Hepatic stellate cell (primary cell): ENCODE measurements at places on chromosomes 11 and 22.

GRCh38 chr11:66190786-66191185, 77.7 kb upstream of the RAB1B start:
- no peak for DNase-seq

- DNase-seq: peak; percentile 37
Measured at GRCh38 chr11:15157181-15157580, 42.5 kb downstream of the INSC start.

GRCh38 chr11:8765294-8765693, 82.7 kb downstream of the RPL27A start:
- peak; percentile 44 for DNase-seq

DNA sequence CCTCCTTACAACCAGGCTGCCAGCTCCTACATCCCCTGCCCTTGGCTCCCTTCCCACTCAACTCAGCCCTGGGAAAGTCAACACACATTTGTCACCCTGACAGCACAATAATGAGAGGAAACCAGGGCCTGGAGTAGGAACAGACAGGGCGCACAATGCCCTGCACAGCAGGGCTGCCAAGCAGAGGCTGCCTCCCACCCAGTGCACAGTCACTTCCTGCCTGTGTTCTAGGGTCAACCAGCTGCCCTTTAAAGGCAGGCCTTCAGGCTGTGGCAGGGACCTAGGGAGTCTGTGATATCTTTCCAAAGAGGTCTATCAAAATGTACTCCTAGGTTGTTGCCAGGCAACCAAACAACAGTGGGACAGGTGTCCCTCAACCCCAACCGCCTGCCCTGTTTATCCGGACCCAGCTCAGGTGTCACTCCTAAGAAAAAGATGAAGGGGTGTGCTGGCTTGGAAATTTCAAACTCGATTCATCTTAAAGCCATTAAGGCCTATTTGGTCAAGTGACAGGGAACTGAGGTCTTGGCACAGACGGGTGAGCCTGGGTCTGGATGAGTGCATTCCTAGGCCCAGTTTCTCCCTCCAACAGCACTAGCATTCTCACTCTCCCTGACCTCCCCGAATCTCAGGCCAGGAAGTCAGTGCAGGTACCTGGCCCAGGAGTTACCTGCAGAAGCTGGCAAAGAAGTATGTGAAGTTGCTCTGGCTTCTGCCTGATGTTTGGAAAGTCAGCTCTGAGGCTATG, 110.3 kb upstream of the PITPNB start:
- peak; percentile 52 for DNase-seq

GRCh38 chr11:12778240-12778905, 104.2 kb downstream of the TEAD1 start:
- no peak for DNase-seq

- no peak for DNase-seq
Measured at GRCh38 chr22:47000888-47001287, 238.4 kb downstream of the TBC1D22A start.

DNA sequence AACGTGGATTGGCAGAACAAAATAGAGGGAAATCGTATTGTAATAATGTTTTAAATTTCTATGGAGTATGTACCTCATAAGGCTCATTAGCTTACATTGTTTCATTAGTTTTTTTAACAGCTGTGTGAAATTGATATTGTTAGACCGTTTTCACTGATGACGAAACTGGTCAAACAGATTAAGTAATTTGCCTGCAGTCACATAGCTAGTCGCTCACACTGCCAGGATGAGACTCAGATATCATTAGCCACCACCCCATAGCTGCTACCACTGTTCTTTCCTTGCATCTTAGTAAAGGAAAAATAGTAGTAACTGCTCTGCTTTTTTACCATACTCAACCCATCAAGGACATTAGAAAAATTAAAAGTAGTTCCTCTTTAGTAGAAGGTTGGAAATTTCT, 64.0 kb downstream of the DKK3 start:
- DNase-seq: no peak

GRCh38 chr22:38944653-38945052, 12.8 kb upstream of the APOBEC3A start:
- no peak for DNase-seq

GRCh38 chr11:30245621-30246020, 14.8 kb downstream of the FSHB start:
- DNase-seq: no peak

DNA sequence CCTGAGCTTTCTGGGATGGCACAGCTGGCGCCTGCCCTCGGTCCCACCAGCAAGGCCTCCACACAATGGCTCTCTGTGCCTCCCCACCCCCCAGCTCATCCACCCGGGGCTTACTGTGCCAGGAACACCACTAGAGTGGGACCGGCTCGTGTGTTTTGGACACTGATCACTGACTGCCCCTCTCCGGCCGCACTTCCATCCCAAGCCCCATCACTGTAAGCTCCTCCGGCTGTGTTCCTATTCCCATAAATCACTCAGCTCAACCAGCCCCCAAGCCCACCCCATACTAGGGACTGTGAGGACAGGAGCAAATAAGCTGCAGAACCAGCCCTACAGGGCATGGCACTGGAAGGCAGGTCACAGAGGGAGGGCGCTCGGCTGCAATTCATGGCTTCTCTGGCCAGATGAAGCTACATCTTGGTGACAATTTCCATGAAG, 7.3 kb downstream of the APBB1 start:
- no peak for DNase-seq

- no peak for DNase-seq
Measured at GRCh38 chr11:2769409-2770095, 69.8 kb upstream of the KCNQ1OT1 start.

DNA sequence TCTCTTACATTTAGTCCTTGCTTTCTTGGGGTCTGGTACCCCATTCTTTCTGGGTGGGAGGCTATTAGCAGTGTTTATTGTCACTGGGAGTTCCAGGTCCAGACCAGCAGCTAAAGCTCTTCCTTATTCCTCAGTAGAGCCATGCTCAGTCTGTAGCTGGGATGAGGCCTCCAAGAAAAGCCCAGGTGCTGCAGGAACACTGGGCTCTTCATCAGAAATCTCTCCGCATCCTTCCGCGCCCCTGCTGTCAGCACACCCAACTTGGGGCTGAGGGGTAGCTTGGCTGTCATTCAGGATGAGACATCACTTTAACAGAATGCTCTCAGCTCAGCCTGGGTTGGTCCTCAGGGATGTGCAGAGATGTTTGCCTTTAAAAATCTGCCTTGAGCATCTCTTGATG, 97.5 kb downstream of the GRAMD1B start:
- no peak for DNase-seq

GRCh38 chr11:112523951-112524350, 263.3 kb upstream of the PLET1 start:
- DNase-seq: no peak

DNA sequence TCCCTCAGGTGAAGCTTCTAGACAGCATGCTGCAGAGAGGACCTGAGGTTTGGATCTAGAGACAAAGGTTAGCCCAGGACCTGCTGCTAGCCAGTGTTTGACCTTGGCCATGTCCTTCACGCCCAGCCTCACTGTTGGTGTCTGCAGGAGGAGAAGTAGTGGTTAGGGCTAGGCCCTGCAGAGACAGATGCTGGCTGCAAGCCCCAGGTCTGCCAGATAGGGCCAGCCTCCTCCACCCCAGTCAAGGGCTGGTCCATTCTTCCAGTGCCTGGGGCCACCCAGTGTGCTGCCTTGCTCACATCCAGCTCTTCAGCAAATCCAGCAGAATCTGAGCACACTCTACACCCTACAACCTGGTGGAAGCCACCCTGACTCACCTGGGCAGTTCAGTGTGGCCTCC, 21.5 kb upstream of the MIEF1 start:
- DNase-seq: no peak

- no peak for DNase-seq
Measured at GRCh38 chr11:94997437-94997836, 23.9 kb downstream of the KDM4D start.

DNA sequence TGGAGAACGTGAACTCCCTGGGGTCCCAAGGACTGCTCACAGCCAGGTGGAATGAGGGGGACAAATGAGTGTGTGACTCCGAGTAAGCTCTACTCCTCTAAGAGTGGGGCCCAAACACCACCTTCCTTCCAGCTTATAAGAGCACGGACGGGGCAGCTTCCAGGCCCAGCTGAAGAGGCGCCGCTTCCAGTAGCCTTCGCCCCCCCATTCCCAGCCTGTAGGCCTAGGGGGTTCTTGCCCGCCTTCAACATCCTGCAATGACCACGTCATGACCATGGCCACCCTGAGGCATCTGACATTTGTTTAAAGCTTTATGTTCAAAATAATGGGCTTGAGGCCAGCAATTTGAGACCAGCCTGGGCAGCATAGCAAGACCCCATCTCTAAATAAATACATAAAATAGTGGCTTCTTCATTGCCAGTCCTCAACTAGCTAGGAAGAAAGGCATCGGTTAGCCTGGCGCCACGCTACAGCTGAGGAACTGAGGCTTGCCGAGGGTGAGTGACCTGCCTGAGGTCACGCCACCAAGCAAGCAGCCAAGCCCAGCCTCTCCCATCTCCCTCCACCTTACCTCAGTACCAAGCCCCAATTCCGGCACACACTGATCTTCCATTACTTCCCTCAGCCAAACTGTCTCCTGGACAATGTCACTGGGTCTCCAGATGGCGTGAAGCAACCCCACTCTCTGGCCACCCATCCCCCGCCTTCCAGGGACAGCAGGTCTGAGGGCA, 7.8 kb upstream of the TNFRSF13C start:
- no peak for DNase-seq

- no peak for DNase-seq
Measured at GRCh38 chr11:70621241-70621640, 222.9 kb downstream of the CTTN start.

DNA sequence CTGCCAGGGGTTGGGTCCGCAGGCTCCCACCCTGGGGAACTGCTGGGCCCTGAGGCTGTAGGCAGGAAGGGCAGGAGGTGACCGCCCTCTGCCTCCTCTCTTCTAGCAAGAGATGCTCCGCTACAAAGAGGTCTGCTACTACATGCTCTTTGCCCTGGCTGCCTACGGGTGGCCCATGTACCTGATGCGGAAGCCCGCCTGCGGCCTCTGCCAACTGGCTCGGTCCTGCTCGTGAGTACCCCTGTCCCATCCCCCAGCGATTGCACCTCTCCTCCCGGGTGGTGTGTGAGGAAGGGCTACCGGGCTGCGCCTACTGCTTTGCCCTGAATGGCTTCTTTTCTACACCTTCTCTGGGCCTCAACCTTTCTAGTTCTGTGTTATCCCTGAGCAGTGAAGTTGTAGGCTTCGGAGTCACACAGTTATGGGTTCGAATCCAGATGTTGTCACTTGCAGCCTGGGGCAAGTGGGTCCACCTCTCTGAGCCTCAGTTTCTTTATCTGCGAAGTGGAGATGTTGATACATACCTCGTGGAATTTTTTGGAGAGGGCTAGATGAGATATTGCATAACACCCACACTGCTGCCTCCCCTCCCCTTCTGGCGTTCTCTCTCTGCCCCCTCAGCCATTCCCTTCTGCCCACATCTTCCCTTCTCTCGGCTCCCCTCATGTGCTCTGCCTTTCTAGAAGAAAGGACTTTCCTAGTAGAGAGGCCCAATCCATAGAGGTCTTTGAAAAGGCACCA, 21.1 kb upstream of the MYRF start:
- DNase-seq: no peak

DNA sequence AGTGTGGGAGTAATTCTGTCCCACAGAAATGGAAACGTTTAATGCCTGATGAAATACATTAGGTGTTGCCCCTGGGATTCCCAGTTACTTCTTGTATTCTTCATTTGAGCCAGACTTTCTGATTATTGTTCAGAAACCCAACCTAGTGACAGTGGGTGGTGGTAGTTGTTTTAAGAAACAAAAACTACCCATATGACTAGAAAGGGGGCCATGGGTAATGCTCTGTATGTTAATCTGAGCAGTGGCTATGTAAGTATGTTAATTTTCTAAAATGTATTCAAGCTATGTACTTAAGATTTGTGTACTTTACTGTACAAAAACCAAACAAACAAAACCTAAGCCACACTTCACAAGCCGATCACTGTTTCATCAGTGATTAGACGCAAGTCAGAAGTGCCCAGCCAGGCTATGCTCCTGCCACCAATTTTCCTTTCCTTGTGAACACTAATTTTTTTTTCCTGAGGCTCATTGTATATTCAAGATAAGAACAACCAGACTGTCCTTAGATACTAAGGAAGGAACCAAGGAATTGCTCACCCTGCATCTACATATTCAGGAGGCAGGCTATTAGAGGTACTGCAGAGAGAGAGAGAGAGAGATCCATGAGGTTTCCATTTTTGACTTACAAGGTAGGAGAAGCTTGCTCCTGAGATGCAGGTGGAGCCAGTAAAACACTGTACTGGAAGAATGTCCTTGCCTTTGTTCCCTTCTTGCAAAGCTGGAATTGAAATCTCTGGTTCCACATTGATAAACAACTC, 122.7 kb downstream of the DBX1 start:
- DNase-seq: no peak

GRCh38 chr22:37118083-37118482, 8.6 kb upstream of the TMPRSS6 start:
- no peak for DNase-seq

- no peak for DNase-seq
Measured at GRCh38 chr11:20762980-20763379, 93.6 kb downstream of the NELL1 start.

DNA sequence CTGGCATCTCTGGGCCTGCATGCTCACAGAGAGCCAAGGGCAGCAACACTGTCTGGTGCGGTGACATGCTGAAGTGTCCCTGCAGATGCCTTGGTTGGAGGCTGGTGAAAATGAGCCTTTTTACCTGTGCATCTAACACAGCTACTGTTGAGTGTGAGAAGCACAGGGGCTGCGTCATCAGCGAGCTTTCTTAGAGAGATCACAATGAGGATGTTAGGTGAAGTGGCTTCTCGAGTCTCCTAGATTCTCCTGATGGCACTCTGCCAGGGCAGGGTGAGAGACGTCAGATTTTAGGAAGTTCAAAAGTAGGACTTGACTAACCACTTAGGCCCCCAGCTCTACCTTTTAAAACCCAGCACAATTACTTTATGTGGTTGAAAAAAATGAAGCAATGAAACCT, 3.6 kb upstream of the SLC15A3 start:
- DNase-seq: no peak

DNA sequence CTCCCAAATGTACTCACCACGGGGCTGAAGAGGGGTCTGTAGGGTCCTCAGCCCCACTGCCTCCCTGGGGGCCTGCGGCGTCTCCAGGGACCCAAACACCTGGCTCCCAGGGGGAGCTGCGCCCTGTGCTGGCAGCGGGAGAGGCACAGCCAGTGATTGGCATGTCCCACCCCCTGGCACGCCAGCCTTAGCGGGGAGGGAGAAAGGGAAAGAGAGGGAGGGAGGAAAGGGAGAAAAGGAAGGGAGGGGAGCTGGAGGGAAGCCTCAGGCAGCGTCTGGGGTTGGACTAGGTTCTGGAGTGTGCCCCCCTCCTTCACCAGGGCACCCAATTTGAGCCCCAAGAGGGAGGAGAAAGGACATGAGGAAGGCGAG, at the start of gene CHRM1:
TSS of gene CHRM1 (minus strand) at position 163 of the 372 bp plus-strand sequence. CDS start 10,263 bp downstream, outside the sequence.
- DNase-seq: no peak
